Renal cortical epithelial cell (primary cell): ENCODE measurements at places on chromosomes 11 and 22. TPM values are rescaled to one million over a fixed set of nuclear protein-coding genes. Genes with fewer than 3 reads are reported as not detected.

RASGRP2 gene
- 0.05 TPM in 1 of 2 replicates, not detected in the other for total RNA-seq

SAC3D1 gene
- total RNA-seq = 11.3 and 13.4 TPM in 2 replicates

ZBTB16 gene
- 5.7 and 53.7 TPM in 2 replicates for total RNA-seq

P2RY6 gene
- total RNA-seq = 3.6 and 10.9 TPM in 2 replicates

SCGB1D2 gene
- total RNA-seq = not detected in 2 replicates

B4GALNT4 gene
- total RNA-seq = 4.0 and 4.5 TPM in 2 replicates

IL10RA gene
- 0.52 and 0.60 TPM in 2 replicates for total RNA-seq

CHST1 gene
- 0.10 TPM in 1 of 2 replicates, not detected in the other for total RNA-seq

TSG101 gene
- 64.8 and 95.5 TPM in 2 replicates for total RNA-seq

DENND6B gene
- total RNA-seq = 2.4 and 11.9 TPM in 2 replicates

ZNF280A gene
- not detected in 2 replicates for total RNA-seq

HOATZ gene
- not detected in 2 replicates for total RNA-seq

HEPHL1 gene
- 0.35 and 0.69 TPM in 2 replicates for total RNA-seq

SOX6 gene
- 0.17 and 12.1 TPM in 2 replicates for total RNA-seq

GLYATL2 gene
- 0.20 and 2.1 TPM in 2 replicates for total RNA-seq

MB gene
- not detected in 2 replicates for total RNA-seq

PANX1 gene
- 52.5 and 79.5 TPM in 2 replicates for total RNA-seq

SAA2 gene
- total RNA-seq = 225 and 425 TPM in 2 replicates

CHRDL2 gene
- total RNA-seq = not detected in 2 replicates

CARD16 gene
- 0.50 and 4.9 TPM in 2 replicates for total RNA-seq

MPEG1 gene
- total RNA-seq = not detected in 2 replicates

GPR83 gene
- total RNA-seq = under 0.01 TPM in 1 of 2 replicates, not detected in the other

TSSK2 gene
- not detected in 2 replicates for total RNA-seq

LDHAL6A gene
- not detected in 2 replicates for total RNA-seq

SCT gene
- total RNA-seq = not detected in 2 replicates

MUC5AC gene
- not detected in 2 replicates for total RNA-seq

OSM gene
- total RNA-seq = not detected in 2 replicates

CBY1 gene
- 20.0 and 25.0 TPM in 2 replicates for total RNA-seq

MPZL2 gene
- total RNA-seq = 28.6 and 53.3 TPM in 2 replicates

DNAJB13 gene
- 0.35 and 1.4 TPM in 2 replicates for total RNA-seq

MS4A3 gene
- total RNA-seq = not detected in 2 replicates

EMID1 gene
- 0.35 TPM in 1 of 2 replicates, not detected in the other for total RNA-seq

OR52E5 gene
- not detected in 2 replicates for total RNA-seq

OR4C6 gene
- not detected in 2 replicates for total RNA-seq

C22orf39 gene
- 21.2 and 38.2 TPM in 2 replicates for total RNA-seq

MYOD1 gene
- total RNA-seq = not detected in 2 replicates

FBLN1 gene
- total RNA-seq = 17.1 TPM in 1 of 2 replicates, not detected in the other

MYBPC3 gene
- total RNA-seq = not detected in 2 replicates

APOL3 gene
- total RNA-seq = 4.0 and 10.4 TPM in 2 replicates

SCO2 gene
- total RNA-seq = 2.0 and 7.3 TPM in 2 replicates

APLNR gene
- not detected in 2 replicates for total RNA-seq

OLFML1 gene
- not detected in 2 replicates for total RNA-seq

H19 gene
- total RNA-seq = 0.55 TPM in 1 of 2 replicates, not detected in the other

CRYAB gene
- 63.0 and 179 TPM in 2 replicates for total RNA-seq

CCDC73 gene
- 0.17 and 0.30 TPM in 2 replicates for total RNA-seq

OR5B21 gene
- total RNA-seq = not detected in 2 replicates

PRRG4 gene
- 4.5 and 11.7 TPM in 2 replicates for total RNA-seq

C22orf31 gene
- not detected in 2 replicates for total RNA-seq
